ENCODE measurements at places on chromosomes 2 and 18.

- DNase-seq, result no peak
Measured at GRCh38 chr18:50700245-50701165, 119.3 kb downstream of the MRO start.

- peak; percentile 58 for DNase-seq
Measured at GRCh38 chr2:238061315-238062202, 758 bp downstream of the SCLY start.

GRCh38 chr2:240810199-240810598 is 9.8 kb downstream of the KIF1A start:
- no peak for DNase-seq

GRCh38 chr2:43648994-43649701 is 12.1 kb downstream of the PLEKHH2 start:
- DNase-seq, result no peak

DNA sequence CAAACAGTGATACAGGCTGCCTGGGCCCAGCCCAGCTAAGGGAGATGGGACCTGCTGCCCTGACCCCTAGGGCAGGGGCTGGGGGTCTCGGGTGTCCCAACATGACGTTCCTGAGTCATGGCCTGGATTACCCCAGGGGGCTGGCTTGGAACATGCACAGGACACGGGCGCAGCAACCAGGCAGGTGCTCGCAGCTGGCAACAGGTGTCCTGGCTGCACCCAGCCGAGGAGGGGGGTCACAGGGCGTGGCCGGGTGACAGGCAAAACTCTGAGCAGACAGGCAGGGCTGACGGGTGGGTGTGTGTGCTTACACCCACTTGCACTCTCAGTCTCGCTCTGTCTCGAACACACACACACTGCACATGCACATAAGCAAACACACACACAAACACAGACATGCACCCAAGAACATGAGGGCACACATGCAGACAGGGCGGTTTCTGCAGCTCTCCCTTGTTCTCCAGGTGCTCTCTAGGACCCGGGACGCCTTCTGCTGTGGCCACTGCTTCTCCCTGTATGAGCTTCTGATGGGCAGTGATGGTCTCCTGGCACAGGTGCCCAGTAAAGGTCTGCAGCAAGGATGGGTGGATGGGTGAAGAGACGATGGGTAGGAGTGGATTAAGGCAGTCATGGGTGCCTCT is 33.7 kb upstream of the TAF1B start:
- DNase-seq, result no peak

DNA sequence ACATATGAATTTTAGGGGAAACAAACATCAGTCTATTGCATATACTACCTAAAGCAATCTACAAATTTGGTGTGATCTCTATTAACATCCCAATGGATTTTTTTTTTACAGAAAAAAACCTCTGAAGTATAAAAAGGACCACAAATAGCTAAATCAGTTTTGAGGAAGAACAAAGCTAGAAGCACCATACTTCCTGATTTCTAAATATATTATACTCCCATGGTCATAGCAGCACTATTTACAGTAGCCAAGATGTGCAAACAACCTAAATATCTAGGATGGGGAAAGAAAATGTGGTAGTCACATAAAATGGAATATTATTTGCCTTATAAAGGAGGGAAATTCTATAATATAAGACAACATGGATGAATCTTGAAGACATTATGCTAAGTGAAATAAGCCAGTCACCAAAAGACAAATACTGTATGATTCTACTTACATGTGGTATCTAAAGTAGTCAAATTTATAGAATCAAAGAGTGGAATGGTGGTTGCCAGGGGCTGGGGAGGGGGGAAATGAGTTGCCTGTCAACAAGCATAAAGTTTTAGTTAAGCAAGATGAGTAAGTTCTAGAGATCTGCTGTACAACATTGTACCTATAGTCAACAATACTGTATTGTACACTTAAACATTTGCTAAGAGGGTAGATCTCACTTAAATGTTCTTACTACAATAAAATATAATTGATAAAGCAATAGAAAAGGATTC is 17.6 kb upstream of the CASP8 start:
- DNase-seq, result no peak

GRCh38 chr2:24363301-24363700 is 3.0 kb upstream of the ITSN2 start:
- no peak for DNase-seq
